Fibroblast of skin of scalp (primary cell): ENCODE measurements at places on chromosomes 12 and 14.

GRCh38 chr12:127063339-127064072 lies 1203.5 kb upstream of the TMEM132C start:
- no peak for DNase-seq

DNA sequence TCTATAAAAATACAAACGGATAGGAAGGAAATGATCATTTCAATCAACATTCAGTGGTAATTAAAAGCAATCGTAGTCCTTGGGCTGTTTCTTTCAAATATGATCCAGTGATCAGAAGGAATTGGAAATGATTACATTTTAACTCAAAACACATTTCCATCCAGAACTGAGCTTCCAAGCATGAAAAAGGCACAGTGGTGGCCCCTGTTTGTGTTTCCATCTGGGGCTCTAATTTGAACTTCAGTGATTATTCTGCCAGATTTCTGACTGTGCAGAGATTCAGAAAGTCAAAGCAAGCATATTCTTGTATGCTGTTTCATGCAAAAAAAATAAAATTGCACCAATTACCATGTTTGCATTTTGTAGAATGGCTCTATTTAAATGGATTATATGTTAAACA lies 157.0 kb upstream of the LMNTD1 start:
- DNase-seq = no peak

DNA sequence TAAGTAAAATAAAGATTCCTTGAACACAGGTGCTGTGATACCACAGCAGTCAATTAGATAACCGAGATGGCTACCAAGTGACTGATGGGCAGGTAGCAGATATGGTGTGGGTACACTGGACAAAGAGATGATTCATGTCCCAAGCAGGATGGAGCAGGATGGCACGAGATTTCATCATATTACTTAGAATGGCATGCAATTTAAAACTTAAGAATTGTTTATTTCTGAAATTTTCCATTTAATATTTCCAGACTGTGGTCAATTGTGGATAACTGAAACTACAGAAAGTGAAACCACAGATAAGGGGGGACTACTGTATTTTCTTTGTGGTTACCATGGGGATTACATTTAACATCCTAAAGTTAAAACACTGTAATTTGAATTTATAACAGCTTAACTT lies 7.5 kb upstream of the ZFP36L1 start:
- peak; percentile 65 for DNase-seq

- DNase-seq = no peak
Measured at GRCh38 chr14:63855281-63855680, 2.5 kb downstream of the SYNE2 start.

DNA sequence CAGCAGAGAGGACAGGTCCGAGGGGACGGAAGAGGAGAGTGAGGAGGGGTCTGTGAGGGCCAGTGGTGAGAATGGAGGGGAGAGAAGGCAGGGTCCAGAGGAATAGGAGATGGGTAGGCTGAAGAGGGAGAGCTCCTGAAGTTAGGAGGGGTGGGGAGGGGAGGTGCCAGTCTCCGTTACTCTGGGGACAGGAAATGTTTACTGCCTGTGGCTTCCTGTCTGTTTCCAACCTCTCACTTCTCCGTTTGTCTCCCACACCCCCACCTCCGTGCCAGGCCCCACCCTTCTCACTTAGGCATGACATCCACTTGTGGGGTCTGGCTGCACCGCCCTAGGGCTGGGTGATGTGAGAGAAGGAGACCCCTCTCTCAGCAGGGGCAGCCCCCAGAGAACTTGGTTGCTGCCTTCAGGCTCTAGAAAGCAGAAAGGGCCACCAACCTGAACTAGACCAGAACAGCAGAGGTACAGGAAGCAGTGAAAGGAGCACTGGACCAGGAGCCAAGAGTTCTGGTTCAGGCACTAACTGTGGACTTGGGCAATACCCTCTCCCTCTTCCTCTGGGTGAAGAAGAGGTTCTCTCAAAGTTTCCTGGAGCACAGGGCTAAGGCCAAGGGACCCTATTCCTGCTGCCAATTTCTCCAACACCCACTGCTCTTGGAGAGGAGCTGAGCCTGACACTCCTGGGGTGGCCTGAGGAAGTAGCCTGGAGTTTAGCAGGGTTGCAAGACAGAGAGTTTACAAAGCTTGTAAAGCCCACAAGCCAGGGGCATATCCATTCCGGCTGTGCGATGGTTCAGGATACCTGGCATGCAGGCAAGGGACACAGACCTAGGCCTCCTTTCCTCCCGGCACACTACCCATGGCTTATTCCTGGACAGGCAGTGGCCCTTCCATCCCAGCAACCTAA lies 5.5 kb downstream of the ITGA5 start:
- peak; percentile 20 for DNase-seq

GRCh38 chr12:32926356-32926755 lies 29.8 kb upstream of the PKP2 start:
- DNase-seq = no peak

- no peak for DNase-seq
Measured at GRCh38 chr14:54890788-54891187, 11.8 kb downstream of the GCH1 start.

- no peak for DNase-seq
Measured at GRCh38 chr12:96375841-96376604, 24.2 kb downstream of the CDK17 start.

DNA sequence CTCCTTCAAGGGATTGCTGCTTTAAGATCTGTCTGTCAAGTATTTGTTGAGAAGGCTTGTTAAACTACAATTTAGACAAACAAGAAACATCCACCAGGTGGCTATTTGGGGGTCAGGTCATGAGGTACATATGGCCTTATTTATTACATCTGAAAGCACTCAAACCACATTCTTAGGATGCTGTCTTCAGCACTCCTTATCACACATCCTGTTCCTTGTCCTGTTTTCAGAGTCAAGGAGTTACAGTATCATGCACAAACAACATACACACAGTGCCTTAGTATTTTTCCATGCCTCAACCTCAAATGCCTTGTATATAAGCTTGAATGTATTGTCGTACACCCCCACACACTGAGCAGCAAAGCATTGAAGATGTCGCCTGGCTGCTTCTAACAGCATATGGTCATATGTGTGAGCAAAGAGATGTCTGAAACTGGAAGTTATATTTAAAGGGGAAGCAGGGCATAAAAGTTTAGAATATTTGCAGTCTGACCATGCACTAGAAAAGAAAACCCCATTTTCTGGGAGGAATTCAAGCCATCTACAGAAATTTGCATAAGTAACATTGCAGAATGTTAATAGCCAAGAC lies 83.8 kb downstream of the KCNMB4 start:
- DNase-seq = no peak

- no peak for DNase-seq
Measured at GRCh38 chr14:67332468-67332867, 27.1 kb downstream of the ATP6V1D start.

DNA sequence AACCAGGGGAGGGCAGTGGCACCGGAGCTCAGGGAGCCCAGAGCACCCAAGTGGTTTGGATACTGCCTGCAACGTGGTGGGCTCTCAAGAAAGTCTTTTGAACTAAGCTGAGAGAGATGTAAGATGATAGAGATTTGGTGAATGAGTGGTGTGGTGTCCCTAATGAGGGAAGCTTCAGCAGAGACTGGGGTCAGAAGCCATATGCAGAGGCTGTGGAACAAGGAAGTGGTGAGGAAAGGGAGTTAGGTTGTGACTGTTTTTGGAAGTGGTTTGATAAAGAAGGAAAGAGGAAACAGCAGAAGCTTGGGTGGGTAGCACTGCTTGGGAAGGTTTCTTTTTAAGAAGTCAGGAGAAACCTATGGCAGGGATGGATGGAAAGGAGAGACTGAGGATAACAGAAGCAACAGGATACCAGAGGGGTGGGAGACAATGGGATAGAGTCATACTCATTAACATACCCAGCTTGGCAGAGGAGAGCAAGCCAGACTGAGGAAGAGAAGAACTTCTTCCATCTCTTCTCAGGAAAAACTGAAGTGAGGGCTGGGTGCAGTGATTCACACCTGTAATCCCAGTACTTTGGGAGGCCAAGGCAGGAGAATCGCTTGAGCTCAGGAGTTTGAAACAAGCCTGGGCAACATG lies 24.1 kb downstream of the SLC4A8 start:
- no peak for DNase-seq

- no peak for DNase-seq
Measured at GRCh38 chr12:60391051-60391450, 795.2 kb downstream of the SLC16A7 start.

DNA sequence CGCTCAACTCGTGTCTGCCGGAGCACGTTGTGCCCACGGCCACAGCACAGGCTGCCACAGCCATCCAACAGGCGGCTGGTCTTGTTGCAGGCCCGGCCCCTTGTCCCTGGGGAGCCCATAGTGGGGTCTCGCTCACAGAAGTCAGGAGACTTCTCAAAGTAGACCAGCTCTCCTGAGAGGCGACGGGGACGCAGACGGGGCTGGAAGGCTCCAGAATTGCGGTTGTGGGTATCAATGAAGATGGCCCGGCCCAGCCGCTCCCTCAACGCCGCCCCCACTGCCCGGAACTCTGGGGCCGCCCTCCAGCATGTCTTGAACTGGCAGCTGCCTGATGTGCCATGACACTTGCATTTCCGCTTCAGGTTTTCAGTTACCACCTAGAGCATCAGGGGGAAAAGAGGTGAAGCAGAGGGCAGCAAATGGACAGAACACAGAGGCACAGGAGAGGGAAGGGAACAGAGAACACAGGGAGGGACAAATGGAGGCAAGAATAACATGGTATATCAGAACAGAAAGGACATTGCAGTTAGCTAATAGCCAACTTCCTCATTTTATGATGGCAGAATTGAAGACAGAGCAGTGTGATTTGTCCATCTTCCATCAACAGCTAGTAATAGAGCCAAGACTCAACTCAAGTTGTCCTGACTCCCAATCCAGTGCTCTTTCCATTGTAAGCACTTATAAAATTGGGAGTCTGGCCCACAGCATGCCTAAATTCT lies 5.2 kb downstream of the WNT10B start:
- DNase-seq = no peak

- DNase-seq = no peak
Measured at GRCh38 chr14:104254735-104255400, 116.5 kb downstream of the KIF26A start.

GRCh38 chr14:100243020-100243419 lies 4.1 kb downstream of the YY1 start:
- no peak for DNase-seq

DNA sequence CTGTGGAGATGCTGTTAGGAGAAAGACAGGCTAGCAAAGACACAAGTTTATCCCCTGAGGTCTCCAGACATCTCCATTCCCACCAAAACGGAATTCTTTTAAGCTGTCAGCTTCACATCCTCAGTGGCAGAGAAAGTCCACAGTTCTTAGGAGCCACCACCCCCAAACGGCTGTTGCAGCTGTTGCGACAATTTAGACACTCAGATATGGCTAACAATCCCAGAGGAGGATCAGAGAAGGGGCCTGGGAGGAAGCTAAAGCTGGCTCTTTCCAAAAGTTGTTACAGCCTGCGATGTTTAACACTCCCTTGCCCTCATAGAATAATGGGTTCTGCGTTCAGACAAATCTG lies 1.9 kb upstream of the ATP5MC2 start:
- DNase-seq = peak; percentile 16

DNA sequence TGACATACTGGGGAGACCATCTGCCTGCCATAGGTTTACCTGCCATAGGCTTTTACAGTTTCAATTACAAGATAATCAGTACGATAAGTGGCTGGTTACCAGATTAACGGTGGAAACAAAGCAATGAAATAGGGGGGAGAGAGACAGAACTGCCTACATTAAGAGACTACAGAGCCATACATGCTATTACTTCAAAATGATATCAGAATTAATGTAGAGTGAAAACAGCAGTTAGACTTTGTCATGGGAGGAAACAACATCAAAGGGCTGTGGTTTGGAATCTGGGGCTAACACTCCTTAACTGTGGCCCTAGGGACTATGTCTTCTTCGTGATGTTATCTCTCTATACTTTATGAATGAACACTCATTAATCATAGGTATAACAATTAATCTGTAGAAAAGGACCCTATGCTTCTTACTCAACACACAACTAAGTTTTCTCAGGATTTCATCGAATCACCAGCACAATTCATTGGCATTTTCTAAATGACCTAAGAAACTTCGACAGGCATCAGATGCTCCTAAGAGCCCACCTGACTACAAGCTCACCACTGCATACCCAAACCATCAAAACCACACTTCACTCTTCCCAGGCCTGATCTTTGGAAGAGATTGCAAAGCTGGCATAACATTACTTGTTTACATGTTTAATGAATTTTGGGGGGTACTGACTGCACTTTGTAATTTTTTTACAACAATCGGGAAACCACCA lies 475.6 kb upstream of the SOX5 start:
- DNase-seq = no peak

- no peak for DNase-seq
Measured at GRCh38 chr12:2897418-2897817, 6.7 kb downstream of the TULP3 start.

GRCh38 chr12:102438047-102438826 lies 42.1 kb downstream of the IGF1 start:
- no peak for DNase-seq

GRCh38 chr12:11559626-11560340 lies 89.7 kb upstream of the ETV6 start:
- DNase-seq = no peak

DNA sequence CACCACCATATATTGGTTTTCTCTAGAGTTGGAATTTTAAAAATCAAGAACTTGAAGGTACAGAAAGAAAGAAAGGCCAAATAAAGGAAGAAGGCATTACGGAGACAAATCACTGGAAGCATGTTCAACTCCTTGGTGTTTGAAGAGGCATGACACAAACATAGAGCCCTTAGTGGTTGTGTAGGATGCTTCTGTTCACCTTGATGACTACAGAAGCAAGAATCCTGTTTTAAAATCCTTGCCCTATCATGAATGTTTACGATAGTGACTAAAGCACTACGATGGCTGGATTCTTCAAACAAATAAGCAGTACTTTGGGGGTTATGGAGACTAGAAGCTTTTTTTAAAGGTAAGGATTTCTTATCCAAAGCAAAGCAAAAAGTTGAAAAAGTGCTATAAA lies 10.3 kb upstream of the ISM2 start:
- no peak for DNase-seq

DNA sequence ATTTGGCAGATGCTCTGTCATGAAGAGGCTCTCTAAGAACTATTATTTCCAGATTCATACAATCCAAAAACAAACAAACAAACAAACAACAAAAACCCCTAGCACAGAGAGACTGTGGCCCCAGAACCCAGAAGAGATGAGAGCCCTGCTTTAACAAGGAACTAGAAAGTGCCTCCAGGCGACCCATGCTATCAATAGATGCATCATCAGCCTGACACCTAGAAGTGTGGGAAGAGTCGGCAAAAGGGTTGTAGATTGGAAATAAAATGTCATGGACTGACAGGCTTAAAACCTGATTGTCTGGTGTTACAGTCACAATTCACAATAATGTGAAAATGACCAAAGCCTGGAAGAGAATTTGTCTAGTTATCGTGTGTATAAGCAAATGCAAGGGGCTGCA lies 50.6 kb upstream of the FLRT2 start:
- DNase-seq = no peak

DNA sequence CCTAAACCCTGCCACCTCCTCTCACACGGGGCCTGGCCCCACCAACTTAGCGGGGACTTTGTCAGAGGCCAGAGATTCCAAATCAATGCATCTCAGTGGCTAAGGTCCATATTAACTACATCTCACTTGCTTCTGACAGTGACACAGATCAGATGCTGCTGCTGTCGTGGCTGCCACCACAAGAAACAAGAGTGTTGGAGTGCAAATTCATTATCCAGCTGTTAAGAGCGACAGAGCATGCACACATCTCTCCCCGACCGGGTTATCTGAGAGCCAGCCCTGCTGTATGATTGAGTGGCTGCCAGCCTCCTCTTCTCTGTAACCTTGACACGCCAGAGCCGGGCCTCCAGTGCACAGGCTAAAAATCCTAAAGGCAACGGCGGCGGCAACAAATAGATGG lies 40.2 kb downstream of the SPRING1 start:
- no peak for DNase-seq

GRCh38 chr12:47768323-47768811 lies 4.7 kb upstream of the SLC48A1 start:
- peak; percentile 58 for DNase-seq
